ENCODE measurements at places on chromosomes 4 and X. TPM values are rescaled to one million over a fixed set of nuclear protein-coding genes. Genes with fewer than 3 reads are reported as not detected.
A peak's percentile ranks its signal among the peaks of the same experiment; 100 is the strongest.

ZIC3 gene
- 0.24 TPM for polyA plus RNA-seq

GAGE13 gene
- polyA plus RNA-seq: not detected

PIR gene
- 21.9 TPM for polyA plus RNA-seq

ELOVL6 gene
- 2.3 TPM for polyA plus RNA-seq

TCEAL7 gene
- polyA plus RNA-seq: 85.0 TPM

UGT2B11 gene
- not detected for polyA plus RNA-seq

NDP gene
- 8.7 TPM for polyA plus RNA-seq

TEX11 gene
- not detected for polyA plus RNA-seq

PDE6B gene
- 8.7 TPM for polyA plus RNA-seq

SMARCA1 gene
- 28.5 TPM for polyA plus RNA-seq

UGT2B15 gene
- not detected for polyA plus RNA-seq

GRCh38 chr4:128600410-128600809 is 209.1 kb upstream of the JADE1 start:
- DNase-seq: no peak

DNA sequence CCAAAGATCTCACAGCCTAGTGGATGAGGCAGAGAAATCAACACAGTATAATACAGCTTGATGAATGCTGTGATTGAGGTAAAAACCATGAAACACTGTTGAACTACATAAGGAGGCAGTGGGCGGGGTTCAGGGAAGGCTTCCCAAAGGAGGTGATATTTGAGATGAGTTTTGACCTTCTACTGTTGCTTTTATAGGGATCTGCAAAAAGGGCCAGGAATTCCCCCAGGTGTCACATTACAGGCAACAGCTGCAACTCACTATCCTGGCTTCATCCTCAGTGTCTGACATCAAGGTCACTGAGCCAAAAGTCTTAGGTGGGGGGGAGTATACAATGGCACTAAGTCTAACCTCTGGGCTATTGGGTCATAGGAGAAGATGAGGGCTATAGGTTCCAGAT is 185.7 kb upstream of the NRK start:
- DNase-seq: no peak

GRCh38 chr4:74159143-74159709 is 1.3 kb downstream of the MTHFD2L start:
- no peak for DNase-seq

GRCh38 chrX:35847736-35848135 is 49.6 kb downstream of the MAGEB16 start:
- no peak for DNase-seq

DNA sequence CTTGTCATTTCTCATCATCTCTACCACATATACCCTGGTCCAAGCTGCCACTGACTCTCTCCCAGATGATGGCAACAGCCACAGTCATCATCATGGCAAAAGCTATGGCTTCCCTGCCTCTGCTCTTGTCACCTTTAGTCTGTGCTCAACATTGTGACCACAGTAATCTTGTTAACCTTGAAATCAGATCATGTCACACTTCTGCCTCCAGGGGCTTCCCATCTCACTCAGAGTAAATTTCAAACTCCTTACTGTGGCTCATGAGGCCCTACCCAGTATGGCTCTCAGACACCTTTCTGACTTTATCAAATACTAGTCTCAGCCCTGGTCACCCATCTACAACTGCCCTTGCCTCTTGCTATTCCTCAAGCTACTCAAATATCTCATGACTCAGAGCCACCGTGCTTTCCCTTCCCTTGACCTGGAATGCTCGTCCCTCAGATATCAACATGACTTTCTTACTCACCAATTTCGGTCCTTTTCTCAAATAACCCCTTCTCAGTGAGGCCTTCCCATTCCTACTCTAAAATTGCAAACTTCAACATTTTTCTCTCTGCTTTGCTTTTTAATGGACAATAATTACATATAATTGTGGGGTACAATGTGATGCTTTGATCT is 41.1 kb upstream of the STIM2 start:
- DNase-seq: no peak

GRCh38 chr4:79022529-79022928 is 83.3 kb upstream of the PAQR3 start:
- no peak for DNase-seq

- no peak for DNase-seq
Measured at GRCh38 chr4:48633657-48634056, 143.6 kb downstream of the ZAR1 start.

DNA sequence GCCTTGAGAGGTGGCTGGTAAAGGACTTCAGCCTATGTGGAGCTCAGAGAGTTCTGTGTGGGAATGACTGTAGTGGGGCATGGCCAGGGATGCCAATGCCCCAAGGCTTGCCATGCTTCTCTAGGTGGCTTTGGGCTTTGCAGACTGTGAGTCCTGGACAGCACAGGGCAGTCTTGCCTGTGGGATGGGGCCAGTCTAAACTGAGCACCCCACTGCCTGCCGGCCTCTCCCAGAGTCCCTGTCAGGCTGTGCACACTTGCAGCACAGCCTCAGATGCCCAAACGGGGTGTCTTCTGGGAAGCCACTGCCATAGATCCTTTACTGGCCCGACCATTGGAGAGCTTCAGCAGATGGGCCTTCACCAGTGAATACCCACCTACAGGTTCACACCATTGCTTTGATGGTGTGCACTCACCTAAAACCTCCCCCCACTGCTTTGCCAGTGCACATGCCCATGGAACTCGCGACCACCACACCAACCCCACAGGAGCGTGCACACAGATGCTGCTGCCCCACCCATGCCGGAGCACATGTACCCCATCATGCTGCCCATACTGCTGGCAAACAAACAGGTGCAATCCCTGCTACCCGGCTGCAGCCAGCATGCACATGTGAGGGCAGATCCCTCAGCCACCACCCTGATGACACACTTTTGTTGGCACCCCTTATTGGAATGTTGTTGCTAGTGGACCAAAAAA is 97.3 kb upstream of the CNKSR2 start:
- DNase-seq: no peak

DNA sequence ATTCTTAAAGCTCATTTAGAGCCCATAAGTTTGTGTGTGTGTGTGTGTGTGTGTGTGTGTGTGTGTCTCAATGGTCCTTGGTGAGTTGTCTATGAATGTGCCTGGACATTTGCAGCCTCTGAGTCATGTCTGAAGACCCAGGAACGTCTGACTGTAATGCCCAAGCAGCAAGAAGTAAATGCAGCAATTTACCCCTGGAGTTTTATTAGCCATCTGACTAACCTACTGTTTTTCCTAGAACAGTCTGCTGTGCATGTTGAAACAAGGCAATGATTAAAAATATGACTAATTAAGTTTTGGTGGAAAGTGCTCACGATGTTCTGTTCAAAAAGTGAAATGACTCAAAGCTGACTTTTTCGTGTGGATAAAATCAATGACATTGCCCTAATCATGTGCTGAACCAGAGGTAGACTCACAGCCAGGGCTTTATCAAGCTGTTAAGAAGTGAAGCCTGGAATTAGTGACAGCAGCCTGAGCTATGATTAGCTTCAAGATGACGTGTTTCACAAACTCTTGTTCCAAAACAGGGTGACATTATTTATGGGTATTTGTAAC is 201.6 kb downstream of the CPE start:
- no peak for DNase-seq

DNA sequence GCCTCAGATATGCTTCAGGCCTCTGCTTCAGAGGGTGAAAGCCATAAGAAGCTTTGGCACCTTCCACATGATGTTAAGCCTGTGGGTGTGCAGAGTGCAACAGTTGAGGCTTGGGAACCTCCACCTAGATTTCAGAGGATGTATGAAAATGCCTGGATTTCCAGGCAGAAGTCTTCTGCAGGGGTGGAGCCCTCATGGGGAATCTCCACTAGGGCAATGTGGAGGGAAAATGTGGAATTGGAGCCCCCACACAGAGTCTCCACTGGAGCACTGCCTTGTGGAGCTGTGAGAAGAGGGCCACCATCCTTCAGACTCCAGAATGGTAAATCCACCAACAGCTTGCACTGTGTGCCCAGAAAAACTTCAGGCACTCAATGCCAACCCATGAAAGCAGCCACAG is 35.2 kb downstream of the TLR10 start:
- DNase-seq: no peak

GRCh38 chrX:118795528-118796280 is 27.9 kb upstream of the ZCCHC12 start:
- no peak for DNase-seq

DNA sequence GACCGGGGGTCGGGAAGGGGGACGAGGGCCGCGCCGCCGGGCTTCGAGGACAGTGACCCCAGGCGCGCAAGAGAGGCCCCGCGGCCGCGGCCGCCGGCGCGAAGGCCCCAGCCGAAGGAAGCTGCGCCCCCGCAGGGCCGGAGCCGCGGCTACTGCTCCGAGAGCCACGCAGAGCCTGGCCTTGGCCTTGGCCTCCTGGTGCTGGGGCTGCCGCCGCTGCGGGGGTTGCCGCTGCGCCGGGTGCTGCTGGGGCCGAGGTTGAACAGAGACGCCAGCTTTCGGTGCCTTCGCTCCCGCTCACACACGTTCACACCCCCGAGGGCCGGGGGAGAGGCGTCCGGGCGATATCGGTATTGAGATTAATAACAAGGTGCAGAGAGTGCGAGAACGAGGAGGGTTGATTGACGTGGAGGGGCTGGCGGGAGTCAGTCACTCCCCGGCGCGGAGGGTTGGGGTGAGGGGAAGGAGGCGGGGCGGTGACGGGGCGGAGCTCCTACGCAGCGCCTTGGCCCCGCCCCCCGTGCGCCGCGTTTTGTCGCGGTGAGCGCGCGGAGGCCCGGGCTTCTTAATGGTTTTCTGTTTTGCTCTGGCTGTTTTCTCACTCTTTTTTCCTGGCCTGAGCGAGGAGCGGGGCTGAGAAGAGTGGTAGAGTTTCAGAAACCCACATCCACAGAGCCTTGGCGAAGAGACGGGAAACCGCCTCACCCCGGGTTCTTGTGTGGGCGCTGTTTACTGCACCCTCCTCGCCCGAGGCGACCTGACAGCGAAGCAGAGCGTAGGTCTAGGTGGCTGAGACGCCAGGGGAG is 878 bp upstream of the CNOT6L start:
- DNase-seq: peak; percentile 96

DNA sequence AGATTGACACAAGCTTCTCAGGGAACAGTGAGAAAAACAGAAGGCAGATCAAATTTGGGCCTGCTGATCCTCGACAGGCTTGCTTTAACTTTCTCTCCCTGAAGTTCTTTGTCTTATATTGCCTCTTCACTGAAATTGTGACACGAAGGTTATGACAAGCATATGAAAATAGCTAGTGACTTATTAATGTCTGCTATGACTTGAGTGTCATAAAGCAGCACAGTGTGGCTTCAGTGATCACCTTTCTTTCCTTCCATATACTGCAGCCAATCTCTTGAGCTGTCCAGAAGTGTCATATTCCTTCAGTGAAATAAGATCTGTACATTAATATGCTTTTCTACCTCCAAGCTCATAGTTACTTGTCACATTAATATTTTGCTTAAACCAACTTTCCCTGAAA is 870.2 kb downstream of the C4orf33 start:
- no peak for DNase-seq

DNA sequence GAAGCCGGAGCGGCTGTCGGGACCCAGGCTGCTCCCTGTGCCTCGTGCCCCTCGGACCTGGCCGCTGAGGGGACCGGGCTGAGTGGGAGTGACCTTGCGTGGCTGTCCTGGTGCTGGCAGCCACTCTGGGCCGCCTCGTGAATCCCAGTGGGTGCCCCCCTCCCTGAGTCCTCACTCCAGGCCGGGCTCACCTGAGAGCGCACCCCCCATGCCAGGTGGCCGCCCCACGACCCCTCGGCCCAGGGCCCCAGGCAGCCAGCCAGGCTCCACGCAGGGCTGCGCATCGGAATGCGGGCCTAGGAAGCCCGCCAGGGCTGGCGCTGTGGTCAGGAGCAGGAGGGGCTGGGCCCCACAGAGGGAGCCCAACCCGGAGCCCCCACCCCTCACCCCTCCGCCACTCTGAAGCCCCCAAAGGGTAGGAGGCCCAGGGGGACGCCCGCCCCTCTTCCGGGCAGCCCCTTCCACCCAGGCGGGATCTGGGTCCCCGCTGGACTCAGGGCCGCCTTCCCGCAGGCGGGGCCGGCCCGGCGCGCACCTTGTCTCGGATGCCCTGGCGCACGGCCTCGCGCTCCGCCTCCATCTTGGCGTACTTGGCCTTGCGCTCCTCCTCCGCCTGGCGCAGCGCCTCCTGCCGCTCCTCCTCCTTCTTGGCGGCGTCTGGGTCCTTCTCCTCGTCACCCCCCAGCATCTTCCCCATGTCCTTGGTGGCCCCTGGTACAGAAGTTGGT is 33.9 kb downstream of the CPLX1 start:
- DNase-seq: peak; percentile 64

DNA sequence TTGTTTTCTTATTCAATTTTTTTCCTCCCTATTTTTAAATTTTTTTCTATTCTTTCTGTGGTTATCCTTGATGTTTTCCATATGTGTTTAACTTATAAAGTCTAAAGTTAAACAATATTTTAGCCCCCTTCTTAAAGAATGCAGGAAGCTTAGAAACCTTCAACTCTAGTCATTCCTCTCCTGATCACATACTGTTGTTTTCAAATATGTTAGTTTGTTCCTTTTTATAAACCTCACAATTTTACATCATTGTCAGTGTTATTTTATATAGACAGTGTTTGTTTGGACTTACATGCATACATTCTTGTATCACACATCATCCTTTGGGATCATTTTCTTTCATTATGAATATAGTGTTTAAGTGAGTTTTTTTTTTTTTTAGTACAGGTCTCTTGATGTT is 31.6 kb downstream of the KANTR start:
- no peak for DNase-seq

GRCh38 chr4:5796976-5797375 is 86.0 kb downstream of the EVC start:
- DNase-seq: no peak

DNA sequence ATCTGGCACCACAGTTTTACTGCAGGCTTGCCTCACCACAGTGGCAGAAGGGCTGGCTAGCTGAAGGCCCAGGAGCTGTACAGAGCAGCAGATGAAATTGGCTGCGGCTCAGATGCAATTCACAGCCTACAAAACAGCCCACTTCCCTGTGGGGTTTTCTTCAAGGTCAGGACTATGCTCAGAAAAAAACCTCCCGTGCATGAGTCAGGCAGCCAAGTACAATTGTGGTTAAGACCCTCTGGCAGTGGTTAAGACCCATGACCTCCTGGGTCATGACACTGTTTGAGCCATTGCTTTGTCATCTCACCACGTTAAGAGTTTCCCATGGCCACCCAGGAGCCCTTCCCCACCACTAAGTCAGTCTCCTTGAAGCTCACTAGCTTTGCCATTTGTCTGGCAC is 276.3 kb downstream of the HNRNPD start:
- peak; percentile 37 for DNase-seq

GRCh38 chr4:175559526-175559925 is 252.5 kb downstream of the GPM6A start:
- DNase-seq: no peak

GRCh38 chr4:8076023-8076422 is 82.6 kb downstream of the ABLIM2 start:
- DNase-seq: no peak

- DNase-seq: peak; percentile 59
Measured at GRCh38 chr4:82248903-82249632, 124.7 kb downstream of the HNRNPD start.

DNA sequence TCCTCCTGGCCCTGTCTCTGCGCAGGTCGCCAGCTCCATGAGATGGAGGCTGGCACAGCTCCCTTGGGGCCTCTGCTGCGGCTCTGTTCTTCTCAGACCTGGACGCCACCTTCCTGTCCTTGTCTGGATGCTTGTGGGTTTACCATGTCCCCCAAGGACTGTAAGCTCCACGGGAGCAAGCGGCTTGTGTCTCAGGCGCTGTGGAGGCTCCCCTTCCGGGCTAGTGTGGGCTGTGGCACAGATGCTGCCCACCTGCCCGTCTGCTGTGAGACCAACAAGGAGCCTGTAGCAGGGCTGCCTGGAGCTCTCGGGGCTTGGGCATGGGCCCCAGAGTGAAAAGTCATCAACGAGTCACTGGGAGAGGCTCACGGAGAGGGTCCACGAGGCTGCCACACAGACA is 25.2 kb downstream of the NAT8L start:
- DNase-seq: no peak

GRCh38 chrX:109728173-109728535 is 4.9 kb downstream of the ACSL4 start:
- DNase-seq: no peak

All from brain (organoid and tissue), 16 donors.